ENCODE measurements at places on chromosomes 1 and 21. TPM values are rescaled to one million over a fixed set of nuclear protein-coding genes. Genes with fewer than 3 reads are reported as not detected.

DNA sequence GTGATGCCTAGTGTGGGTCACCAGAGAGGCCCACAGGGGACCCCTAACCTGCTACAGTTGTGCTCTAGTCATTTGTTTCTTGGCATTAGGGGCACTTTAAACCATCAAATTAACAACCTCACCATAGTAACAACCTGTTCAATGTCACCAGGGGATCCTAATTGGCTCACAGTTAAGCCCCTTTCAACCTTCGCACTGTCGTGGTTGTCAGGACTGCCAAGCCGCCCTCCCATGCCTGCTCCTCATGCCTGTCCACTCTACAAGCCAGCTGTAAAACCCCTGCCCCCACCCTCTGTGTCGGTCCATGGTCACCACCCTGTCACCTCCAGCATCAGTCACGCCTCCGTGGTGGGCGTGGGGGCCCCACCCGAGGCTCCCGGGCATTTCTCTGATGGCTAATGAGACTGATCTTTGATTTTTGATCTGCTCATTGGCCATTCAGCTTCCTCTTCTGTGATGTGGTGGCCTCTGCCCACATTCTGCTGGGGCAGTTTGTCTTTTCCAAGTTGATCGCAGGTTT is 96.6 kb downstream of the WDR4 start:
- DNase-seq: no peak

DNA sequence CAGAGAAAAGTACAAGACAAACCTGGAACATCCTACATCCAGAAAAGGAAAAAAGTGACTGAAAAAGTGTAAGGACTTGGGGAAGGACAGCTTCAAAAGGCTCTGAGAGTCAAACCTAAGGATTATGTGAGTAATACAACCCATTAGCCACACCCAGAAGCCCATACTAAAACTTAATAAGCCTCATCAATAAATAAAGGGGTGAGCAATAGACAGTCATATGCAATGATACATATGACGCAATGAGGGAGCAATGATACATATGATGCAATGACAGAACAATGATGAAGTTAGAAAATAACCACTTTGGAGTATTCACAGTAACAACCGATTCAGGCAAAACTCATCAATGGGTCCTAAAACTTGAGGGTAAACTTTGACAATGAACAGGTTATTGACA is 50.1 kb downstream of the BRWD1 start:
- peak; percentile 11 for DNase-seq

DNA sequence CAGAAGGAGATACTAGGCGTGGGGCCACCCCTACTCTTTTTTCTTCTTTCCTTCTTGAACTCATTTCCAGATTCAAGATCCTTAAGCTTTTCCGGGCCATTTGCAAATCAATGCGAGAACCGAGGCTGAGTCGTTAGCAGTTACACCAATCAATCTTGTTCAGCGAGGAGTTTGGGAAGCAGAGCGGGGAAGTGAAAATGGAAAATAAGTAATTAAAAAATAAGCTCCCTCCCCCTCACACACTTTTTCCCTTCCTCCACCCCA is 1.7 kb upstream of the NEGR1 start:
- no peak for DNase-seq

DNA sequence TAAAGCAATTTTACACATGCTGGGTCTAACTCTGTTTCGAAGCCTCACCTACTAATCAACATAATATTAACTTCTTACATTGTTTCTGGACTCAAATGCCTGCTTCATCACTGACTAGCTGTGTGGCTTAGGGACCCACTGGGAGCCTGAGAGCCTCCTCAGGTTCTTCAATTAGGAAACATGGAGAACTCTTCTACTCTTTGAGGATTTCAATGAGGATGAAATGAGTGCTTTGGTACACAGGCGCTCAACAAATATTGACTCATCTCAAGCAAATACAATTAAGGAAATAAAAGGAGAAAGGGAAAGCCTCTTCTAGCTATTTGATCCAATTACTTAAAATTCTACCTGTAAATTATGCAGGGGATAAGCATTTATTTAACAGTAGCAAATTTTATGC is 84.4 kb upstream of the JAK1 start:
- no peak for DNase-seq

- DNase-seq: no peak
Measured at GRCh38 chr1:184068354-184068753, 16.8 kb downstream of the TSEN15 start.

DNA sequence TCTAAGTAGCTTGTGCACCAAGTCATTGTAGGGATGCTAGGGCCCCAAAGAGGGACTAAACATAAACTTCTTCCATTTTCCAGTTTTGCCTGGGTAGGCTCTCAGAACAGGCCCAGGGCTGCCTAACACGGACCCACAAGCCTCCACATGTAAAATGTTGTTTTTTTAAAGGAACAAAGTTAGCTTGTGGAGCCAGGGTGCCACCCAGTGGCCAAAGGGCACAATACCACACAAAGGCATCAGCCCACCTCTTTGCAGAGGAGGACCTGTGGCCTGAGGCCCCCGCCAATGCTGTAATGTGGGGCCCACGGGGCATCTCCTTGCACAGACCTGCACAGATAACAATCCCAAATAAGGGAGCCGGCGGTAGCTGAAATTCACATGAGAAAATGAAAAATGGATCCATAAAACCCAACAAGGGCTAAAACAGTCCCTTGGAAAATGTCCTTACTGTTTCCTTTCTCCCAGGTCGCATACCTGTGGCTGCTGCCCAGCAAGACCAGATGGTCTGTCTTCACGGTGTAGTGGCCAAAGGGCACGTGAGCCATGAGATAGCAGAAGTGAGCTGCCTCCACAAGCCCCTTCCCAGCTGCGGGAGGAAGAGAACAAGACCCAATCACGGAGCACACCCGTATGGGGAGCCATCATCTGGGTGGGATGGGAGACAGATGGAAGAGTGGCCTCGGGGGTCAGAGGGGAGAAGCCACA is 23.8 kb downstream of the SEC16B start:
- peak; percentile 35 for DNase-seq

DNA sequence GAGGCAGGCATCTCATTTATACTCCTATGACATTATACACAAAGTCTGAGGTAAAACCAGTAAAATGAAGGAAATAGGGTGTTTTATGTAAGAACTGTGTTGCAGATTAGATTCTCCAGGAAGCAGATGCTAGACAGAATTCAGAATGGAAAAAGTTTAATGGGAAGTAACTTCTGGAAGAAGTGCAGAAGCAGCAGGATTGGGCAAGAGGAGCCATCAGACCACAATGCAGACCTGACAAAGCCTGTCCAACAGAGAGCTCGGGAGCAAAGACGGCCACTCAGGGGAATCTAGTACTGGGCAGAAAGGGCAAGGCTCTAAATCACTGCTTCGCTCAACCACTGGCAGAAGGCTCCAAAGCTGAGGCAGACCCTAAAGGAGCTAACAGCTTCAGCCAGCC is 33.7 kb downstream of the FBXO42 start:
- no peak for DNase-seq

Gene PEA15
- 167 TPM for total RNA-seq

Gene ZSCAN20
- total RNA-seq: 4.7 TPM
